Muscle of arm (tissue), 14 donors: ENCODE measurements at places on chromosomes 3 and 15.
A peak's percentile ranks its signal among the peaks of the same experiment; 100 is the strongest.

GRCh38 chr3:14248849-14249523 lies 70.4 kb downstream of the LSM3 start:
- DNase-seq: no peak

DNA sequence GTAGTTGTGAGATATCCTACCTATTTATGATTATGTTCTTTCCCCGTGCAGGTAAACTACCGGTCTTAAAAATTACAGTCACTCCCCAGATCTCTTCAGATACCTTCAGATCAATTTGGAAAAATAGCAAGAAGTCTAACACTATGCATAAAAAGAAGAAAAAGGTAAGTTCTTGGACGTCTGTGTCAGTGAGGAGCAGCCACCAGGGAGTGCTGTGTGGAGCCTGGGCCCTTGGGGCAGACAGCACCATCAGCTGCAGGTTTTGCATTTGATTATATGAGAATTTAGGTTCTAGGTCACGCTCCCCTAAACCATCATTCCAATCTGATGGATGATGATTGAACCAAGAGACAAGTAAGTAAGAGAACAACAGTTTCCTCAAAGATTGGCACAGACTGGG lies 8.9 kb upstream of the RNF7 start:
- no peak for DNase-seq

DNA sequence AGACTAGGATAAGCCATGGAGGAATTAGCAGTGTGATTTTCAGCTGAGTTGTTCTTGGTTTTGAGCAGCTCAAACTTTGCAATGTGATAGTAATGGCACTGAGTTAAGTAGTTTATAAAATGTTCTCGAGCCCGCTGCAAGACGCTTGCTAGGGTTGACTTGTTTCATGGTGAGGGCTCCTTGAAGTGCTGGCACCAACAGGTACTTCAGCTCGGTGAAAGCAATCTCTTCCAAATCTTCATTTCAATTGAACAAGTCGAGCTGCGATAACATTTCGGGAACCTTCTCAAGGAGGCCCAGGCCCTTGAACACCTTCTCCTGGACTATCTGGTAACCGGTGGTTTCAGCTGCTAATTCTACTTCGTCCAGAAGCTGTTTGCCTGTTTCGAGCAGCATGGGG lies 50.8 kb upstream of the DYNC1LI1 start:
- DNase-seq: no peak

- DNase-seq: no peak
Measured at GRCh38 chr15:31824024-31824423, 206.3 kb upstream of the CHRNA7 start.

- DNase-seq: no peak
Measured at GRCh38 chr3:67301556-67301955, 303.4 kb downstream of the KBTBD8 start.

- no peak for DNase-seq
Measured at GRCh38 chr3:99783011-99783573, 34.6 kb upstream of the CMSS1 start.

DNA sequence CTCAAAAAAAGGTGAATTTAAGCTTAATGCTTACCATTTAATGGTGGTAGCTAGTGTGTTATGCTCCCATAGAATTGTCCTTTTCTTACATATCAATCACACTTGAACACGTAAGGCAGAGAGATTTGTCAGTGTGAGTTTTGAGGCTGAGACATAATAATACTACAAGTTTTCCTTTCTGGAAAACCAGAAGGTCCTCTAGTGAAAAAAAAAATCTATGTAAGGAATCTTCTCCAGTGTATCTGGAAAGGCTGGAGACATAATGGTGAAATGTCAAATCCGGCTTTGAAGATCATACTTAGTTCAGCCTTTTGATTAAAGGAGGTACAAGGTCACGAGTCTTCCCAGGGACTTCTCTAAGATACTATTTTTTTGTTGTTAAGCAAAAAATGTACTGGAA lies 3.4 kb downstream of the TSC22D2 start:
- DNase-seq: peak; percentile 23

GRCh38 chr15:53360881-53361280 lies 398.6 kb downstream of the WDR72 start:
- peak; percentile 14 for DNase-seq

DNA sequence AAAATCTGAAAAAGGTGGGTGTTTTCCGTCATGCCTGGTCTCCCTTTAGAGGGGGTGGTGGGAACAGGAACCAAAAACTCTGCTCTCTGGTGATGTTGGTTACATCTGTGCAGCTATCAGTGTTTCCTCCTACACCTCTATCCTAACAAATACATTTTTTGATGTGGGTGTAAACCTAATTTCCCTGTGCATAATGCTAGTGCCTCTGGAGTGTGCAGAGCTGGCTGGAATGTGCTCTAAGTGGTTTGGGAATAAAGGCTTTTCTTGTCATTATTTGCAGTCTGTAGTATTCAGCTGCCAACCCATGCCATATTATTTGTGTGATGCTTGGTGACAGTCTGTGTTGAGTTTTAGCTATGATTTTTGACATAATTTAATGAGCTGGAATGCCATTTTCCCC lies 547.6 kb downstream of the NLGN1 start:
- DNase-seq: no peak

DNA sequence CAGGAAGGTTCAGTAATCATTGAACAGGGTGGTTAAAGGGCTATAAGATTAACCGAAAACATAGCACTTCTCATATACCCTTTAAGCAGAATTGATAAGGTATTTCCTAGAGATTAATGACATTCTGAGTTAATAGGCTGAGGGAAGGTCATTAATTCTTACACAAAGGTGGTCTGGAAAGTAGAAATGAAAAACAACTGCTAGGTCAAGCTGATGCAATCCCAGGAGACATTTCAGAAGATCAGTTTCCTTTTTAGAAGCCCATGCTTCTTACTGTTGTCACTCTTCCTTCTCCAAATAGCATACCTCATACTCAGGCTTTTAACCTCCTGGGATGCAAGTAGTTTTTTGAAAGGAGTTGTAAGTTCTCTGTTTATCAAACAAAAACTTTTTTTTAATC lies 8.8 kb downstream of the FILIP1L start:
- DNase-seq: no peak

DNA sequence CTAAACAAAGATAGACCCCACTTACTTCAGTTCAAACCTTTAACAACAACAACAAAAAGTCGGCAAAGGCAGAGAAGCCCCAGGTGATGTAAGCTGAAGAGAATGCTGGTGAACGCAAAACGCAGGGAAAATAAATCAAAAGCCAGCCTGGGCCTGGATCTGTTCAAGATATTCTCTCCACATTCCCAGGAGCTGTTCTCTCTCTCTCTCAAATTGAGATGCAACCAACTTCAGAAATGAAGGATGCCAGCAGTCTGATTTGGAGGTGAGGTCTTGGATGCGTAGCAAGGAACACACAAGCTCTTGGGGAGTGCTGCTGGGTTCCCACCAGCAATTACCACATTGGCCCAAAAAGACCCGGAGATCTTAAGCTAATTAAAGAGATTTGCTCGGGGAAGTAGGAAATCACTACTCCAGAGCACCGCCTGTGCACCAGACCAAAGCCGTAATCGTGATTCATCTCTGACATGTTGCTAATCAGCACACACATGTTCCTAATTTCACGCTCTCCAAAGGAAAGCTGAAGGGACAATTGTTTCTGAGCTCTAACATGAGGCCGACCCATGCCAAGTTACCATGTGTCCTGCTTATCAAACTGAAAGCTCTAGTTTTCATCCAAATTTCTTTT lies 37.1 kb downstream of the IL17RD start:
- DNase-seq: peak; percentile 59

- peak; percentile 89 for DNase-seq
Measured at GRCh38 chr15:63501256-63502089, 2.9 kb upstream of the USP3 start.

GRCh38 chr3:70947579-70947978 lies 635.1 kb upstream of the MDFIC2 start:
- DNase-seq: no peak

GRCh38 chr3:2334921-2335320 lies 236.3 kb downstream of the CNTN4 start:
- no peak for DNase-seq

DNA sequence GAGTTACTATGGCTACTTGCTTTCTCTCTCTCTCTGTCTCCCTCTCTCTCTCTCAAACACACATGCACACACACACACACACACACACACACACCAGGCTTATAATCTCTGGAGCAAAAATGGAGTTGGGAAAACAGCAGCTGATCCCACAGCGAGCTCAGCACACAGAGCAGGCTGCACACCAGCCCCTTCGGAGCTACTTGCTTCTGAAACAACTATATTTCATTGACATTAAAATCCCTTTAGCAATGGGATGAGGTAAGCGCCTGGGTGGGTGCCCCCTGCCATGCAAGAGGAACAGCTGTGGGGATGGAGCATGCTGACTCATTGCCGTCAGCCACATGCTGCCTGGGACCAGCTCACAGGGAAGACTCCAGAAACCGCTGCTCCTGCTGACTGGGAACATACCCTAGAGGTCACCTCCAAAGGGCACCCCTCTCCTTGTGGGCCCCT lies 45.7 kb downstream of the B3GNT5 start:
- DNase-seq: peak; percentile 58

- no peak for DNase-seq
Measured at GRCh38 chr3:187257471-187257870, 34.1 kb downstream of the MASP1 start.

DNA sequence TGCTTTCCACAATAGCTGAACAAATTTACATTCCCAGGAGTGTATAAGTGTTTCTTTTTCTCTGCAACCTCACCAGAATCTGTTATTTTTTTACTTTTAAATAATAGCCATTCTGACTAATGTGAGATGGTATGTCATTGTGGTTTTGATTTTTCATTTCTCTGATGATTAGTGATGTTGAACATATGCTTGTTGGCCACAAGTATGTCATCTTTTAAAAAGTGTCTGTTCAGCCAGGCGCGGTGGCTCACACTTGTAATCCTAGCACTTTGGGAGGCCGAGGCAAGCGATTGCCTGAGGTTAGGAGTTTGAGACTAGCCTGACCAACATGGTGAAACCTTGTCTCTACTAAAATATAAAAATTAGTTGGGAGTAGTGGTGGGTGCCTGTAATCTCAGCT lies 619.3 kb downstream of the SI start:
- no peak for DNase-seq

- DNase-seq: no peak
Measured at GRCh38 chr3:147420353-147421183, 11.4 kb downstream of the ZIC1 start.

- DNase-seq: no peak
Measured at GRCh38 chr15:99440029-99440428, 125.8 kb upstream of the MEF2A start.
